Pericardium fibroblast (primary cell): ENCODE measurements at places on chromosomes 5 and 9. TPM values are rescaled to one million over a fixed set of nuclear protein-coding genes. Genes with fewer than 3 reads are reported as not detected.

The CD180 gene
- total RNA-seq = 0.12 TPM in 1 of 2 replicates, not detected in the other

The MELK gene
- 3.5 and 6.1 TPM in 2 replicates for total RNA-seq

The PCDHB16 gene
- under 0.01 and 1.1 TPM in 2 replicates for total RNA-seq

The UGT3A1 gene
- not detected in 2 replicates for total RNA-seq

The BAAT gene
- 0.17 TPM in 1 of 2 replicates, not detected in the other for total RNA-seq

The HAPLN1 gene
- total RNA-seq = 0.17 and 7.4 TPM in 2 replicates
